ENCODE measurements at places on chromosomes 3 and 15.

GRCh38 chr15:86685263-86685662 lies 605.6 kb downstream of the AGBL1 start:
- no peak for DNase-seq

- no peak for DNase-seq
Observed at GRCh38 chr3:107289354-107289753, 87.9 kb upstream of the CCDC54 start.

DNA sequence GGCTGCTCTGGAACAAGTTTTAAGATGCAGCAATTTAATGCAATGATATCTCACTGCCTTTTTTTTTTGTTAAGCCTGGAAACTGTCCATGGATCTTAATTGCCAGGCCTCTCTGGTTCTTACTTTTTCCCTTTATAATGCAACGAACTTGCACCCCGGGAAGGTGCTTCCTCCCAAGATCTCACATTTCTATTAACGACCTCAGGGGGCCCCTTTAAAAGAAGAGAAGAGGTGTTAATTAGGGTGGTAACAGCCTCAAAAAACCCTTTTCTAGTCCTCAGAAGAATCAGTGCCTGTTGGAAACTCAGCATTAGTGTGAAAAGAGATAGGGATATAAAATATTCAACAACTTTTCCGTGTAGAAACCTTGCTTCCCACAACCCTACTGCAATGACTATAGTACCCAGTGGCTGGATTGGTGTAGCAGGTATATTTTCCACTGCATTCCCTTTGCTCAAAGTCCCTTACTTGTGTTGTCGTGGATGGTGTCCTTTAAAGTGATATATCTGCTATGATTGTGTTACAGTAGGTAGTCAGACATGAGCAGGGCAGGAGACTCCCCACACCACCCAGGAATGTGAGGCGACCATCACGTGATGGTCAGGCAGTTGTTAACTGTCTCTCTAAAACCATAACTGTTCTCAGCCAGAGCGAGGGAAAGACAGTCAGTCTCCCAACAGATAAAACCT lies 121.8 kb downstream of the CTNNB1 start:
- DNase-seq, result no peak

GRCh38 chr3:148790851-148791735 lies 36.5 kb upstream of the CPB1 start:
- no peak for DNase-seq

DNA sequence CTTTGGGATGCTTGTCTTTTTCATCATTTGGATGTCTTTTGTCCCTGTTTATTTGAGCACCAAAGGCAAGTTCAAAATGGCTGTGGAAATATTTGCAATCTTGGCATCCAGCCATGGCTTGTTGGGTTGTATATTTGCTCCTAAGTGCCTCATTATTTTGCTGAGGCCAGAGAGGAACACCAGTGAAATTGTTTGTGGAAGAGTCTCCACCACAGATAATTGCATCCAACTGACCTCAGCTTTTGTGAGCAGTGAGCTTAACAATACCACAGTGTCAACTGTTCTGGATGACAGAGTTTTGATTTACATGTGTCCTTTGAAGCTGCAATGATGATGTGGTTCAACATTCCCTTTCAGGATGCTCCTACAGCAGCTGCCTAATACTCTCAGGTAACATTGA lies 83.0 kb upstream of the KCNAB1 start:
- DNase-seq, result no peak

DNA sequence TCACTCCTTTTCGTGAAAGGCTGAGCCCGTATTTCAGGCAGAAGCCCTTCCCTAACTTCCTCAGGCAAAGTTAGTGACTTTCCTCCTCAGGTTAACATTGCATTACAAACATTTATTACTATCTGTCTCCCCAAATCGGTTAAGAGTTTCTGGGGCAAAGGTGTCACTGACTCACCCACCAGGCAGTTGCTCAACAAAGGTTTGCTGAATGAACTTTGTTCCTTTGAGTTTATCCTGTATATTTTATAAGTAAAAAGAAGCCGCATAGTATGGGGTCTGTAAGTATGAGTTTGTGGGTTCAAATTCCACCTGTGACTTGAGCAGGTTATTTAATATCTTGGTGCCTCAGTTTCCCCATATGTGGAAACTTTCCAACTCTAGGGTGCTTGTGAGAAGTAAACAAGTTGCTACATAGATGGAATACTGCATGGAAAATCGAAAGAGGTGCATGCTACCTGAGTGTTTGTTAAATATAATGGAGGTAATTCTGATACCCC lies 177.7 kb downstream of the THRB start:
- no peak for DNase-seq

GRCh38 chr15:47725906-47726305 lies 8.6 kb downstream of the SEMA6D start:
- no peak for DNase-seq

GRCh38 chr15:77993374-77993911 lies 84.1 kb downstream of the TBC1D2B start:
- DNase-seq, result no peak

DNA sequence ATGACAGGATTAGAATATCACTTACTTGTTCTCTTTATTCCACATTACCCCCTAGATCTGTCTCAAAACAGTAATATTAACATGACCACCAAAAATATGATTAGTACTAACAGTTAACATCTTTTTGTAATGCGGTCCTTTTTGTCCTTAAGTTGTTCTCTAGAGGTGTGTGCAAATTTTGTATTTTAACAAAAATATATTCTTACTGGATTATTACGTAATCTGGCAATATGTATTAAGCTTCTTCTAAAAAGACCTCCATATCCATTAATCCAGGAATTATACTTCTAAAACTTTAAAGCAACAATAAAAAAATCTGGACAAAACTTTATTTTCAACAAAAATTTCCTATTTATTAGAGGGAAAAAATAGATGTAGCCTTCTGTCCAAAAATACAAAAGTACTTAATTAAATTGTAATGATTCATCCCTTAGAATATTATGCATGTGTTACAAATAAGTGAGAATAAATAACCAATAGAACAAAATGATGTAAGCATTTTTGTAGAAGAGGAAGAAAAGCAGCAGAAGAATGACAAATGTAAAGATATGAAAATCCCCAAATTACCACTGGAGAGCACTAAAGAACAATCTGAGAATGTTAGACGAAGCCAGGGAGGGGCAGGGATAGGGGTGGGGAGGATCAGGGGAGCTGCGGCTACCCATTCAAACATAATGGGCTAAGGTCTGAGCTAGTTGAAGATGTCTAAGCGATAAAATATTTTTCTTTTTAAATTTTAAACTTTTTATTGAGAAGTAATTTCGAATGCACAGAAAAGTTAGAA lies 945.6 kb downstream of the MCTP2 start:
- no peak for DNase-seq
